ENCODE measurements at places on chromosomes 5 and 9.

DNA sequence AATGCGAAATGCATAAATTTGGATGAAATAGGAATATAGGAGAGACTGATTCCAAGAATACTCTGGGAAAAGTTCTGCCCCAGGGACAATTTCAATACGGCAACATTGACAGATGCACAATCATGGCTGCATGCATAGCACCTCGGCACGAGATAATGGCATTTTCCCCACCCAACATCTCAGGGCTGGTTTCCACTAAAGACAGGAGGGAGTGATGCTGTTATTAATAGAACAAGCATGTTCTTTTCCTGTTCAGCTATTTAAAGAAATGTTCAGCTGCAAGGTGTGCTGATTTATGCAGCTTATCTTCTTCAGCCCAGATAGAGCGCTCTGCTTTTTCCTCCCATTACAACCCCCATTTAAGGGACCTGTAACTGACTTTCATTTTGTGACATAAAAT lies 740.2 kb downstream of the TLR4 start:
- no peak for DNase-seq

DNA sequence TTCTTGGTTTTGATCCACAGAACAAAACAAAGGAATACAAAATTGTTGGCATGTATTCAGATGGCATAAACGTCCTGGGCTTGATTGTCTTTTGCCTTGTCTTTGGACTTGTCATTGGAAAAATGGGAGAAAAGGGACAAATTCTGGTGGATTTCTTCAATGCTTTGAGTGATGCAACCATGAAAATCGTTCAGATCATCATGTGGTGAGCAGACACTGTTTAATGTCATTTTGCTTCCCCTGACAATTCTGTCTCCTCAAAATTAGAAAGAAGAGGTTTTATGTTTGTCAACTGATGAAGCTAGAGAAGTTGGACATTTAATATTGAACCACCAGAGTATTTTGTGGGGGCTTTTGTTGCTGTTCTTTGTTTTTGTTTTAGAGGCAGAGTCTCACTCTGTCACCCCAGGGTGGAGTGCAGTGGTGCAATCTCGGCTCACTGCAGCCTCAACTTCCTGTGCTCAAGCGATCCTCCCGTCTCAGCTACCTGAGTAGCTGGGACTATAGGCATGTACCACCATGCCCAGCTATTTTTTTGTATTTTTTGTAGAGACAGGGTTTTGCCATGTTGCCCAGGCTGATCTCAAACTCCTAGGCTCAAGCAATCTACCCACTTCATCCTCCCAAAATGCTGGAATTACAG lies 82.0 kb downstream of the SLC1A1 start:
- no peak for DNase-seq

DNA sequence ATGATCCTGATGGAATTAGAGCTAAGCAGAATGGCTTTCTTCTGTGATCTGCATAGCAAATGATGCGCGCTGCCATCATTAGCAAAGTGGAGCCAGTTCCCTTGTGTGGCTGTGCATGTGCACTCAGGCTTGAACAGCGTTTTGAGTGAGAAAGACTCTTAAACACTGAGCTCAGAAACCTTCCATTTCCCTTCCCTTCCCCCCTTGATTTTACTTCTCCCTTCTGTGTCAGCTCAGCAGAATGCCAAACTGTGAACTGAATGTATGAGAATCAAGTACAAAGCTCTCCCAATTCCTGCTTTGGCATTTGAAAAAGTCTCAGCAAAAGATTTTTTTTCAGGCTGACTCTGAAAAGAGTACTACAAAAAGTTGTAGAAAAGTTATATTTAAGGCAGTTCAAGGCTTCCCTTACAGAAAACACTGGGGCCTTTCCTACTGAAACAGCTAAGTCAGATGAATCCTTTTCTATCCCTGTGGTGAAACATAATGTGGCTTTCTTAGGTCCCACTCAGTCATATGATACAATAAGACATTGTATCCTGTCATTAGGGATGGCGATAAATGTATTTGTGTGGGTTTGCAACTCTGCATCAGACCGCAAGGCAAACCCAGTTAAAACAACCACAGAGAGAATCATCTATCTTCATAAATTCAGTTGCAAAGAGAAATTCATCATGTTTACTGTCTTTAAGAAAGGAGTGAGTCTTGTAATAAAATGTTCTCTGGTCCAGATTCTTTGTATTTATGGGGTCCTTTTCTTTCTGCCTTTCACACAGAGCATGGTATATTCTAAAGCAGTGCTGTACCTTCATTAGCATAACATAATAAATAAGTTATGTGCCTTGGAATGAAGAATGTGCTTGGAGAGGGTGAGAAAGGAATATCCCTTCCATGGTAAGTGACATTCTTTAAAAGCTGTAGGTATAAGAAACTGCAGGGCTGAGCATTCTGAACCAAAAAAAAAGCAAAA lies 222.6 kb downstream of the CAAP1 start:
- DNase-seq: no peak

- no peak for DNase-seq
Observed at GRCh38 chr9:113057193-113057592, 669 bp upstream of the ZFP37 start.

DNA sequence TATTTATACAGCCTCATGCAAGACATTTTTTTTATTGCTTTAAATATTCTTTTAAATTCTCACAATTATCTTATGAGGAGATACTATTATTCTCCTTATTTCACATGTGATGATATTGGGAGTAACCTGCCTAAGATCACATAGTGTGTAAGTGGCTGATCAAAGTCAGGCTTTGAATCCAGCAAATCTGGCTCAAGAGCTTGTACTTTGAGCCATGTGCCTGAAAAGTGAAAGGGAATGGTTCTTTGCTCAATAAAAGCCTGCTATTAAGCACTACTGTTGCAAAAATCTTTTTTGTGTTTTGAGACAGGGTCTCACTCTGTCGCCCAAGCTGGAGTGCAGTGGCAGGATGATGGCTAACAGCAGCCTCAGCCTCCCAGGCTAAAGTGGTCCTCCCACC lies 35.1 kb downstream of the PWWP2A start:
- DNase-seq: no peak

- DNase-seq: no peak
Observed at GRCh38 chr5:180086816-180087399, 15.3 kb upstream of the RNF130 start.

GRCh38 chr5:142826741-142827492 lies 56.7 kb downstream of the ARHGAP26 start:
- DNase-seq: no peak

DNA sequence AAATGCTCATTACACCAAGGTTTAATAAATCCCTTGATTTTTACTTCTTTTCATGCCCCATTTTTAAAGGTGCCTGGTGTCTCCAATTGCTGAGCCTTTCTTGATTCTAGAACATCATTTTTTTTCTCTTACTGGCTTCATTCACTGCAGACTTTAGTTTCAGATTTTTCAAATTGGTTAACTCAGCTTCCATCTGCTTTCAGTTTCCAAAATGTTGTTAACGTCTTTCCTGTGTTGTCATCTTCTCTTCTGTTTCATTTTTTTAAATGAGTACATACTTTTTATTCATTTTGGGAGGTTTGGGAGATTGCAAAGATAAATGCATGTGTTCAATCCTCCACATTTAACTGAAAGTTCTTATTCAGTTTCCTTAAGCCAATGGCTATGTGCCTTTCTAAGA lies 126.4 kb upstream of the CCNG1 start:
- no peak for DNase-seq

DNA sequence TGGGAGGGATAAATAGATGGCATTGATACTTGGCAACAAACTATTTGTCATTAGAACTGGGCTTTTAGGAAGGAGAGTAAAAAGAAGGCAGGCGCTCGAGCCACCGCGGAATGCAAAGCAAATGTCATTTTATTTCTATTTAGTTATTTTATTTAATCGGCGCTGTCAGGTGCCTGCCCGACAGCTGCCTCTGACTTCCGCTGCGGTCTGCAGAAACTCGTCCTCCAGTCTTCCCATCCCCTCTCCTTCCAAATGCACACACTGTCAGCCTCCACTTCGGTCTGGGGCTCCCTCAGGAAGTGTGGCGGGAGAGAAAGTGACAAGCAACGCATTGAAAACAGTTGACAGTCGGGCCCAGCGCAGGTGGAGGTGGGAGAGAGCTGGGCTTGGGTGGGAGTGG lies 29.3 kb downstream of the ASS1 start:
- DNase-seq: no peak

DNA sequence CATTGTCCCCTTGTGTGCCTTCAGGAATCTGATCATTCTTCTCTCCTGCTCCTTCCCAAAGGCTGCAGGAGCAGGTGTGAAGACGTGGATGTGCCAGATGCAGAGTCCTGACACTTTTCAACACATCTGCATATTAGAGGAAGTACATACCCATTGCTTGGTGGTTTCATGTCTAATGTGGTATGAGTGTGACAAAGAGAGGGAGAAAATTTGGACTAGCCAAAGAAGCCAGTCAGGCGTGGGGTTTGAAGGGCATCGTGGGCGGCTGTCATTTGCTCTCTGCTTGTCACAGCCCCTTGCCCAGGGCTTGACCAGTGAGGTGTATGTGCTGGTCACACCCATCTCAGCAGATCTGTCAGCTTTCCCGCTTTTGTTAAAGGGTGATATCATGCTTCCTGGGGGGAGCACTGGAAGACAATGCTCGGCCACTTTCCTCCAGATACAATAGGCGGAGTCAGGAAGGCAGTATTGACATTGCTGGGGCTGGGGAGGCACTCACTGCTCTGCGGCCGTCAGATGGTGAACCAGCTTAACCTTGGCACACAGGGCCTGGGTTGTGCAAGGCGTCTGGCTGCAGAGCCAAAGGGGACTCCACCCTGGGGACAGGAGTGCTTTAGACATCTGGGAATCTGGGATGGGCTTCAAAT lies 8.6 kb downstream of the TEK start:
- no peak for DNase-seq

DNA sequence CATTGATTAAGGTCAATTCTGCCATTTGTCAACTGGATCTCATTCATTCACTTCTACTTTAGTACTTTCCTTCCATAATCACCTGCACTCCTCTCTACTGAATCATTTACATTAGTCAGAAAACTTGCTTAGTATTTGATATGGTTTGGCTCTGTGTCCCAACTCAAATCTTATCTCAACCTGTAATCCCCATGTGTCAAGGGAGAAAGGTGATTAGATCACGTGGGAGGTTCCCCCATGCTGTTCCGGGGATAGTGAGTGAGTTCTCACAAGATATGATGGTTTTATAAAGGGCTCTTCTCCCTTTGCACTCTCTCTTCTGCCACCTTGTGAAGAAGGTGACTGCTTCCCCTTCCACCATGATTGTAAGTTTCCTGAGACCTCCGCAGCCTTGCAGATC lies 23.7 kb upstream of the UGCG start:
- no peak for DNase-seq

DNA sequence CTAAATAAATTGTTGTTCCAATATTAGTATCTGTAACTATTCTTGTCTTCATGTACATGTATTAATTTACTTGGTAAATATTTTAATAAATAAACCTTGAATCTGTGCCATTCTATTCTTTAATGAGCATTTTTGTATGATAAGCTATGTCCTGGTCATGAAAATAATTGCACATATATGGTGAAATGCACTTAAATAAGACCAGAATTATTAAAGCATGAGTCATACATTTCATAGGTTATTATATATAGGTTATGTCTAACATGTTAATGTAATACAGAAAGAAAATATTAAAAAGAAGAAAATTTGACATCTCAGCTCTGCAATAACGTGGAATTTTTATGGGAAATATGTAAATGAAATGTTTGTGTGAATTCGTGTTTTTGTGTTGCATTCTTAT lies 1168.1 kb downstream of the TAF11L14 start:
- no peak for DNase-seq

- no peak for DNase-seq
Observed at GRCh38 chr9:28961623-28962022, 1388.3 kb upstream of the C9orf72 start.

DNA sequence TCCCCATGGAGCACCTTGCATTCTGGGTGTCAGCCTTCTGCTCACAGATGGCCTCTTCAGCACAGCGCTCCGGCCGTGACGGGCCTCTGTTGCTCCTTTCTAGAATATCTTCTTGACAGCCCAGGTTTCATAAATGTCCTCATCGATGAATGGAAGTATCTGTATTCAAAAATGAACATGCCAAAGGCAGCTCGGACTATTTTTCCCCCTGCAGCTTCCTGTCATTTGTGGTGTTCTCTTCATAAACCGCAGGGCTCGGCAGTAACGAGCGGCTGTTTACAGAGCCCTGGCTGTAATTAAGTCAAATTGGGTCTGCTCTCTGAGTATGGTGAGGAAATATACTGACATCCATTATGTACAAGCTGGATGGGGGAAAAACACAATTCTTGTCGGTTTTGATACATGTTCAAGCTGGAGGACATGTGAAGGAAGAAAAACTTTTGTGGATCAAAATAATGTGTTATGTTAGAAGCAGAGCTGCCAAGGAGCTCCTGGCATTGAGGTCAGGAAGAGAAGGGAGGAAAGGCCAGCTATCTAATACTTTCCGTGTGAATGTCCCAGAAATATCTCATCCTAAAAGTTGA lies 154.1 kb upstream of the CD180 start:
- DNase-seq: no peak

DNA sequence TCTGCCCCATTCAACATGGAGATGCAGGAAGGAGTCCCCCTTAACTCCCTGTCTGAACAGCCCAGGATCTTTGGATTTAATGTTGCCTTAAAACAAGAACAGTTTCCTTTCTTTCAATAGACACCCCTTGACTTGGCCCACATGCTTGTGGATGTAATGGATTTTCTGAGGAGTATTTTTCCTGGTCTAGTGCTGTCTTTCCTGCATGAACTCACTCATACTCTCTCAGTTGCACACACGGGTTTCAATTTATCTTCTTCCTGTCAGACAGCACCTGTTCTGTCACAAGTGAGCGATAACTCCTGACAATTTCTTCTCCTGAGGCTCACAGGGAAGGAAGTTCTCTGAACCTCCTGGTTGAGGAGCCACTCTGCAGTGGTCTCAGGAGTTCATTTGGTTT lies 85.1 kb downstream of the ACER2 start:
- no peak for DNase-seq

- DNase-seq: no peak
Observed at GRCh38 chr5:1800472-1801221, 560 bp upstream of the NDUFS6 start.

- no peak for DNase-seq
Observed at GRCh38 chr9:122263699-122264349, 816 bp downstream of the RBM18 start.

- DNase-seq: no peak
Observed at GRCh38 chr9:112810696-112811490, 60.3 kb downstream of the SNX30 start.

DNA sequence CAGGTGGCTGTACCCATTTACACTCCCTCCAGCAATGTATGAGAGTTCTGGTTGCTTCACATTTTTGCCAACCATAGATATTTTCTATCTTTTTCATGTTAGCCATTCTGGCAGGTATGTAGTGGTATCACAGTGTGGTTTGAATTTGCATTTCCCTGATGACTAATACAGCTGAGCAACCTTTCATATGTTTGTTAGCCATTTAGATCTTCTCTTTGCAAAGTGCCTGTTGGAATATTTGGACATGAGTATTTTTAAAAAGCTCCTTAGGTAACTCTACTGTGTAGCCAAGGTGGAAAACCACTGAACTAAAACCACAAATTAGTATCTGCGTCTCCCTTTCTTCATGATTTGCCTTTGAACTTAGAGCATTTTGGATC lies 31.9 kb downstream of the IRF1 start:
- no peak for DNase-seq

GRCh38 chr5:137706841-137707240 lies 29.0 kb downstream of the KLHL3 start:
- no peak for DNase-seq

- no peak for DNase-seq
Observed at GRCh38 chr5:141382469-141383294, at the start of gene PCDHGA7. Gene PCDHGA7 (plus strand): TSS chr5:141382742. CDS start chr5:141382900, 158 bp downstream.

GRCh38 chr5:96337048-96337781 lies 95.8 kb downstream of the PCSK1 start:
- no peak for DNase-seq

- no peak for DNase-seq
Observed at GRCh38 chr9:126386088-126386487, 59.5 kb downstream of the MVB12B start.

- no peak for DNase-seq
Observed at GRCh38 chr9:128231638-128232527, 28.7 kb downstream of the DNM1 start.

Measured in stimulated activated CD4-positive, alpha-beta T cell treated with anti-CD3 and anti-CD28 coated beads, Interleukin-12 subunit alpha, Interleukin-12 subunit beta, amount 100 ng/mL, for 24 hours (primary cell).